ENCODE measurements at places on chromosomes 1 and 21.

DNA sequence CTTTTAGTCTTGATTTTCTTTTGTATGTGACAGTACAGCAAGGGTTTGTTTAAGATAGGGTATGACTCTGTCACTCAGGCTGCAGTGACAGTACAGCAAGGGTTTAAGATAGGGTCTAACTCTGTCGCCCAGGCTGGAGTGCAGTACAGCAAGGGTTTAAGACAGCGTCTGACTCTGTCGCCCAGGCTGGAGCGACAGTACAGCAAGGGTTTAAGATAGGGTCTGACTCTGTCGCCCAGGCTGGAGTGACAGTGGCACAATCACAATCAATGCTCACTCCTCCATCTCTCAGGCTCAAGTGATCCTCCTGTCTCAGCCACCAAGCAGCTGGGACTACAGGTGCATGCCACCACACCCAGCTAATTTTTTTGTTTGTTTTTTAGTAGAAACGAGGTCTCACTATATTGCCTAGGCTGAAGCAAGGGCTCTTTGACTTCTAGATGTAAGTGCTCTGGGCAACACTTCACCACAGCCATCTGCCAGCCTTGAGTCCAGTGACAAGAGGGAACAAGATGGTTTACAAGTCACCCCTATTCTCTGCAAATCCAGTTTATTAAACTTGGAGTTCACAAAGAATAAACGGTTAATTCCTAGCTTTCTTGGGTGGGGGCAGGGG is 965 bp upstream of the SH2D5 start:
- peak; percentile 7 for DNase-seq

GRCh38 chr1:88150330-88150729 is 533.7 kb upstream of the PKN2 start:
- DNase-seq = no peak

- DNase-seq = no peak
Measured at GRCh38 chr1:221602830-221603229, 139.1 kb downstream of the DUSP10 start.

- DNase-seq = peak; percentile 54
Measured at GRCh38 chr1:24526940-24527542, 24.4 kb downstream of the RCAN3 start.

GRCh38 chr1:26727476-26727875 is 31.7 kb downstream of the ARID1A start:
- no peak for DNase-seq

GRCh38 chr1:206470692-206471414 is 577 bp downstream of the IKBKE start:
- peak; percentile 16 for DNase-seq

DNA sequence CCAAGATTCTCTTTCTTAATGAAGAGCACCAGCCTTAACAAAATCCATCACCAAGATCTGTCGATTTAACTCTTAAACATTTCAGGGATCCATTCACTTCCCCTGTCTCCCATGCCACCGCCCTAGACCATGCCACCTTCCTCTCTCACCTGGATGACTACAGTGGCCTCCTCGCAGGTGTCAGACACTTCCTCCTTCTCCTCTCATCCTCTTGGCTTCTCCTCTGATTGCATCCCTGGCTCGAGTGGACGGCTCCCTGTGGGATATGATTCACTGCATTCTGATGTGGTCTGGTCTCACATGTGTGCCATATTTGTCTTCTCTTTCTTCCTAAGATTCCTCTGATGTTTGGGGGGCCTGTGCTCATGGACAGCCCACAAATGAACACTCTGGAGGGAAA is 66.4 kb upstream of the KLHDC7A start:
- no peak for DNase-seq

GRCh38 chr1:43387976-43388599 is 1.5 kb downstream of the MED8 start:
- DNase-seq = no peak

DNA sequence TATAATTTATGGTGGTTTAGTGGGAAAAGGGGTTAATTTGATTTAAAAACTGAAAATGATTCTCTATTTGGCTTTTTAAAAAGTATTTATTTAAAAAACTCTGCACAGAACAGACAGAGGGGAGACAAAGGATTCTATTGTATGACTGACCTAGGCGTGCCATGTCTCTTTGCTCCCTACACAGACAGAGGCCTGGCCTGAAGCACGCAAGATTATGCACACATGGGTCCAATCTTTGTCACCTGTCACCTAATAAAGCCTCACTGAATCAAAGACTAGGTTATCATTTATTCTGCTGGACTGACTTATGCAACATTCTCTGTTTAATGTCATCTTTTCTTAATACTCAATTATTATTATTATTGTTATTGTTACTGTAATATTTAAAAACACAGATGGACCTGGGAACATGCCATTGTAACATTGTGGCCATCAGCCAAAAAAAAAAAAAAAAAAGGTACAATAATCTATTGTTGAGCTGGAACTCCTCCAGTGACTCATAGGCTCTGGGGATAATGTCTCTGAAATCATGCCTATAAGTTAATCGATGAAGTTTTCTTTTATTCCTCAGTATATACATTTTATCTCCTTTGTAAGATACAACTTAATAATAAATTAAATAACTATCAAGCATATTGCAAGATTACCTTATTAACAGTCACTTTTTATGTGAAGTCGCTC is 112.1 kb downstream of the RUNX1 start:
- no peak for DNase-seq

DNA sequence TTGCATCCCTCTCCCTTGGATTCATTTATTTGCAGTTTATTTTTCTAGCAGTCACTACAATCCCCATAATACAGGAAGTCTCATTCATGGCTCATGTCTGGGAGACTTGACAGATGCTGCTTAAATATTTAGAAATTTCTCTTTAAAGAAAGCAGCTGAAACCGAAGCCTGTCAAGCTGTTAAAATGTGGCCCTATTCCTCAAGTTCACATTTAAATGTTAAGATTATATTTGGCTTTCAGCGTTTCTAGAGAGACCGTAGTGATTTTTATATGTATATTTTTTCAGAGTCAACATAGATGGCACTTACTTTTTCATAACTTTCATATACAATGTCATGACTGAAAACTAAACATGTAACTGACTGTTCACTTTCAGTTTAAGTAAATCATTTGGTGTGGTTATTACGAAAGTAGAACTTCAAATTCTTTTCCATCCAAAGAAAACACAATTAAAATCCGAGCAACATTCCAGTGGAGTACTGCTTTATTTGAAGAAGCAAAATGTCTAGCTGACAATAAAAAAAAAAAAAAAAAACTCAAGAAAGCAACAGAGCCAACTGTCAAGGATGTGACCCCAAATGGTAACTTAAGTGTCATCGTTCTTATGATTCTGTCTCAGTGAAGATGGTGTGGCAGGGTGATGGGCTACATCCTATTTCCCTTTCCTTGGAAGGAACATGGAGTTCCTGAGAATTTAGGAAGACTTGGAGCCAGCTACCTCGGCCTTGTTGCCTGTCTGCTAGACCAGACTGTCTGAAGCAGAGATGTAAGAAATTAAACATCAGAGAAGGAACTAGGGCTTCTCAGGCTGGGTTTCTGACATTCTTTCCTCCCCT is 37.8 kb downstream of the MIS18A start:
- no peak for DNase-seq

GRCh38 chr1:171256940-171257606 is 8.8 kb downstream of the FMO1 start:
- no peak for DNase-seq

- no peak for DNase-seq
Measured at GRCh38 chr1:107246775-107247345, 106.0 kb downstream of the NTNG1 start.

- no peak for DNase-seq
Measured at GRCh38 chr1:54610601-54611580, 12.4 kb downstream of the FAM151A start.

DNA sequence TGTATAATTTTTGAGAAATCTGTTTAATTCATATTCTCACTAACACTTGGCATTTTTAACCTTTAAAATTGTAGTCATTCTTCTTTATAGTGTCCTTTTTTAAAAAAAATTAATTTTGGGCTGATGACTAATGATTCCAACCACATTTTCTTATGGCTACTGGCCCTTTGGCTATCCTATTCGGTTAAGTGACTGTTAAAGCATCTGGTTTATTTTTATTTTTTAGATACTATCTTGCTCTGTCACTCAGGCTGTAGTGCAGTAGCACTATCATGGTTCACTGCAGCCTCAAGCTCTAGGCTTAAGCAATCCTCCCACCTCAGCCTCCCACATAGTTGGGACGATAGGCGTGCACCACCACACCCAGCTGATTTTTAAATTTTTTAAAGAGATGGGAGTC is 723.2 kb upstream of the CXADR start:
- DNase-seq = no peak

- no peak for DNase-seq
Measured at GRCh38 chr1:99858286-99858685, 8.1 kb downstream of the AGL start.

DNA sequence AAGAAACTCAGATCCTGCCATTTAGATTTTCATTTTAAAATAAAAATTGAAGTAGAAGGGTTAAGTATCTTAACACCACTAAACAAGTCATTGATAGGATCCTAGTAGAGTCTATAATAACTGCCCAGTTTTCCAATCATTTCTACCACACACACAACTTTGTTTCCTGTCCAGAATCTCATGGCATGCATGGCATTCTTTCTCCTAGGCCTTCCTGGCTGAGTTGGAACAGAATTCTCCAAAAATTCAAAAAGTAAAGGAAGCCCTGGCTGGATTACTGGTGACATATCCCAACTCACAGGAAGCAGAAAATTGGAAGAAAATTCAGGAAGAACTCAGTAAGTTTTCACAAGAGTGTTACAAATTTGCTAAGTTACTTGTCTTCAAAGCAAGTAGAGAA is 111.4 kb upstream of the BMP8A start:
- DNase-seq = no peak

- DNase-seq = peak; percentile 88
Measured at GRCh38 chr1:226407497-226408284, at the start of gene PARP1. Gene PARP1, minus strand, starts transcription at chr1:226408093. Its CDS starts 164 bp downstream, at chr1:226407929.

- no peak for DNase-seq
Measured at GRCh38 chr1:204149107-204149506, 2.7 kb downstream of the ETNK2 start.

GRCh38 chr1:55276671-55277376 is 61.7 kb upstream of the USP24 start:
- DNase-seq = no peak

DNA sequence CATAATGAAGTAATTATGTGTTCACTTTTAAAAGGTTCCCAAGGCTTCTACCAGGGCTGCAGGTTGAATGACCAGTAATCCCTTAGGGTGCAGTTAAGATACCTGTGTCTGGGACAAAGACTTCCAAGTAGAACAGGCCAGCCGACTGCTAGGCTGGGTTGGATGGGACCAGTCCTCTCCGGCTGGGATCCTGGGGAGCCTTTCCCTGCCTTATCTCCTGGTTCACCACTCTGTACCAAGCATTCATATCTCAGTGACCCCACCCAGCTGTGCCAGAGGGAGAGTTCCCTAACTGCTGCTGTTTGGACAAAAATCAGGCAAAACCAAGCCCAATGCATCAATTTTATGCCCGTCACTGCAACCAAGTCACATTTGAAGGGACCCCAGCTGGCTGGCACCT is 116.2 kb upstream of the ATP1A1 start:
- DNase-seq = no peak

DNA sequence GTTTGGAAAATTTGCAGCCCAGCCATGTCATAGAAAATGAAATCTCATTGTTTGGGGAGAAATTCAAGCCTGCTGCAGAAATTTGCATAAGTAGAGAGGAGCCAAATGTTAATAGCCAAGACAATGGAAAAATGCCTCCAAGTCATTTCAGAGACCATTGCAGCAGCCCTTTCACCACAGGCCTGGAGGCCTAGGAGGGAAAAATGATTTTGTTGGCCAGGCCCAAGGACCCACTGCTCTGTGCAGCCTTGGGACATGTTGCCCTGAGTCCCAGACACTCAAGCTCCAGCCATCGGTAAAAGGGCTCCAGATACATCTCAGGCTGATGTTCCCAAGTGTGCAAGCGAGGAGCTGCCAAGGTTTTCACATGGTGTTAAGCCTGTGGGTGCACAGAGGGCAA is 1.1 kb downstream of the KRTAP19-2 start:
- DNase-seq = no peak

- DNase-seq = no peak
Measured at GRCh38 chr21:36804874-36805611, 106.1 kb downstream of the SIM2 start.

DNA sequence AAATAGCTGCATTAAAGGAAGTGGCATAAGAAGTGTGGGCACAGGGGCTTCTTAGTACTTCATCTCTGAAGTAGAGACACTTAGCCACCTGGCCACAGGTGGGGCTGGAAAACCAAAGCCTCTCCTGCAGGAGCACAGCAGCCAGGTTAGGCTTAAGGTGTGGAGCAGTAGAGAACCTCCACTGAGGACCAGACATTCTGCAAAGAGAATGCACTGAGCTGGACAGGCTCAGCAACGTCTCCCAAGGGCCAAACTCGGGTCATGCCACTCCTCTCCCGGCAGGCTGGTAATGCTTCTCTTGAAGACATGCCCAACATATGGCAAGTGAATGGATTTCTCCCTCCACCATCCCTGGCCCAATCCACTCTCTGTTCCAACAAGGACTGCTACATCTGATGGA is 33.0 kb upstream of the LRRC38 start:
- no peak for DNase-seq

DNA sequence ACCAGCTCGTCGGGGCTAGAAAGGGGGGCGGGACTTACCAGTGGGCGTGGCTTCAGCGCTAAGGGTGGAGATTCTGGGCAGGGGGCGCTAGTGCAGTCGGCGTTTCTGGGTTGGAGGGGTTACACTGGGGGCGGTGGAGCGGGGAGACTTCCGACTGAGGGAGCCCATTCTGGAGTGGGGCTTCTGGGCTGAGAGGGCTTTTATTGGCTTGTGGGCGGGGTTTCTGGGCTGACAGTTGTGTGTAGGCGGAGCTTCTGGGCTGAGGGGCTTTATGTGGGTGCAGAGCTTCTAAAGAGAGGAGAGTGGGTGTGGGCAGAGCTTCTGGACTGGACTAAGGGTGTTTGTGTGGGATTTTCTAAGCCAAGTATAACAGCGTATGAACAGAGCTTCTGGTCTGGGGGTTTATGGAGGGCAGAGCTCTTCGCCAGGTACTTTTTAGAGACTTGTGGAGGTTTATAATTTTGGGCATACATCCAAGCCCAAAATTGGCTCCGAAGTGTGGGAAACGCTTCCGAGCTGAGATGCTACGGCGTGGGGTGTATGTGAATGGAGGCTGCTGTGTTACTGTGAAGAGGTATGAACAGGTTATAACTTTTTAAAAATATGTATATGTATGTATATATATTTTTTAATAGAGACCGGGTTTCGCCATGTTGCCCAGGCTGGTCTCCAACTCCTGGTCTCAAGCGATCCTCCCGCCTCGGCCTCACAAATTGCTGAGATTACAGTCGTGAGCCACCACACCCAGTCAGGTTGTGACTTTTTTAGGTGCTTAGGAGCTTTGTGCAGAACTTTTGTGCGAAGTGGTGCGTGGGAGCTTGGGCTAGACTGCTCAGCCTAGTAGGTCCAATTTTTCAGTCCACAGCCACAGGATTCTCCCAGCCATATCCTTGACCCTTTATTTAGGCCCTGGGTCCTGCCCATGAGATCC is 825 bp downstream of the TMEM39B start:
- no peak for DNase-seq

GRCh38 chr1:230248889-230249270 is 177.3 kb downstream of the PGBD5 start:
- DNase-seq = no peak

Data from hematopoietic multipotent progenitor cell (in vitro differentiated cells).